ENCODE measurements at places on chromosomes 5 and 9. TPM values are rescaled to one million over a fixed set of nuclear protein-coding genes. Genes with fewer than 3 reads are reported as not detected.

The PHF24 gene
- not detected for total RNA-seq

The OR13F1 gene
- total RNA-seq: not detected

The NINJ1 gene
- 53.3 TPM for total RNA-seq

The GRXCR2 gene
- not detected for total RNA-seq

The TMEM215 gene
- not detected for total RNA-seq

The IL5 gene
- not detected for total RNA-seq

The SLC36A3 gene
- not detected for total RNA-seq

The ADAMTSL1 gene
- total RNA-seq: 1.9 TPM

The FOXD1 gene
- total RNA-seq: not detected

The IZUMO3 gene
- not detected for total RNA-seq

The CCDC192 gene
- not detected for total RNA-seq

The NR4A3 gene
- 0.13 TPM for total RNA-seq

The UNC5A gene
- total RNA-seq: not detected

The SCAI gene
- 2.6 TPM for total RNA-seq

The SLC27A6 gene
- 0.10 TPM for total RNA-seq

The PTGES2 gene
- total RNA-seq: 35.8 TPM

The MYOZ3 gene
- 0.18 TPM for total RNA-seq

The CAPSL gene
- total RNA-seq: not detected

The SLC34A1 gene
- total RNA-seq: 3.0 TPM

The STK32A gene
- total RNA-seq: 0.23 TPM

The TMEFF1 gene
- total RNA-seq: 0.20 TPM

The KLF4 gene
- total RNA-seq: 2.9 TPM

The SPATA31D4 gene
- total RNA-seq: not detected

The PPIC gene
- total RNA-seq: 18.6 TPM

The SPINK5 gene
- total RNA-seq: not detected

The WDR31 gene
- 3.0 TPM for total RNA-seq

The FCN2 gene
- total RNA-seq: 95.7 TPM

The WNK2 gene
- total RNA-seq: 3.7 TPM

The LURAP1L gene
- total RNA-seq: 12.7 TPM

The STARD4 gene
- 8.2 TPM for total RNA-seq

The PDE6A gene
- total RNA-seq: not detected

The GAPT gene
- total RNA-seq: 0.08 TPM

The PBX3 gene
- 15.0 TPM for total RNA-seq

All from left lobe of liver (tissue), 2 donors.